ENCODE measurements at places on chromosomes 5 and 9. TPM values are rescaled to one million over a fixed set of nuclear protein-coding genes. Genes with fewer than 3 reads are reported as not detected.

Gene MEF2C
- 2.6 TPM for total RNA-seq

Gene SMIM33
- total RNA-seq = not detected

Gene GPR21
- not detected for total RNA-seq

Gene GPR151
- total RNA-seq = not detected

Gene SPATA31C2
- total RNA-seq = not detected

Gene PPP1R26
- total RNA-seq = 11.0 TPM

Gene FAM151B
- total RNA-seq = 2.9 TPM

Gene SH2D3C
- not detected for total RNA-seq

Gene GFI1B
- not detected for total RNA-seq

Gene PHF24
- not detected for total RNA-seq

Gene PRELID2
- 12.7 TPM for total RNA-seq

Gene PIK3R1
- total RNA-seq = 12.6 TPM

Gene KIF4B
- under 0.01 TPM for total RNA-seq

Gene SLC25A2
- under 0.01 TPM for total RNA-seq

Gene NAA35
- total RNA-seq = 12.7 TPM

Gene TAF11L12
- not detected for total RNA-seq

Gene FAM153A
- total RNA-seq = not detected

Gene NELFB
- total RNA-seq = 55.5 TPM

Gene GRM6
- not detected for total RNA-seq

Gene CCL27
- total RNA-seq = 0.58 TPM

Gene GMCL2
- not detected for total RNA-seq

Gene RNF208
- total RNA-seq = not detected

Gene CKMT2
- total RNA-seq = 0.29 TPM

Gene DRD1
- not detected for total RNA-seq

Gene FOXD4
- not detected for total RNA-seq

Gene ARL14EPL
- 0.29 TPM for total RNA-seq

Gene ADAMTS2
- total RNA-seq = 34.4 TPM

Gene COL23A1
- total RNA-seq = not detected

Gene RCL1
- total RNA-seq = 8.5 TPM

Gene ABCA1
- 6.1 TPM for total RNA-seq

Gene AQP3
- 2.3 TPM for total RNA-seq

Gene BASP1
- total RNA-seq = 138 TPM

Gene BHMT
- total RNA-seq = not detected
